RKO (cell line): ENCODE measurements at places on chromosomes 6 and 20.

DNA sequence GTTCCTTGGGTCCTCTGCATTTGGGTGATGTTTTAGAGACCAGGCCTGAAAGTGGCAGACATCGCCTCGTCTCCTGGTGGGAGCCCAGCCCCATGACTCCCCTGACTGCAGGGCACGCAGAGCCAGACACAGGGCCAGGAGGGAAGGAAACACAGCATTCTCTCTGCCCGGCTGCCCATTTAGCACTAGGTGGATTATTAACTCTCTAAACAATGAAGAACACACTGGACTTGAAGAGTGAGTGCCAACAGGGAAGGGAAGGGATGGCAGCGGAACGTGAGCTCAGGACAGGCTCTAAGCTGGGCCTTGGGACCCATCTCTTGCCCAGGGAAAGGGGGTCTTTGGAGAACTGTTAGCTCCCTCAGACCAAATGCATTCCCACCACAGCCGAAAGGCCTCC, 80.4 kb downstream of the TBXT start:
- DNase-seq, result no peak

GRCh38 chr6:47153404-47153755, 111.2 kb upstream of the ADGRF1 start:
- DNase-seq, result no peak

GRCh38 chr6:138052783-138053182, 54.4 kb downstream of the PERP start:
- DNase-seq, result no peak

- no peak for DNase-seq
Measured at GRCh38 chr6:157510323-157511188, 129.6 kb downstream of the ZDHHC14 start.

DNA sequence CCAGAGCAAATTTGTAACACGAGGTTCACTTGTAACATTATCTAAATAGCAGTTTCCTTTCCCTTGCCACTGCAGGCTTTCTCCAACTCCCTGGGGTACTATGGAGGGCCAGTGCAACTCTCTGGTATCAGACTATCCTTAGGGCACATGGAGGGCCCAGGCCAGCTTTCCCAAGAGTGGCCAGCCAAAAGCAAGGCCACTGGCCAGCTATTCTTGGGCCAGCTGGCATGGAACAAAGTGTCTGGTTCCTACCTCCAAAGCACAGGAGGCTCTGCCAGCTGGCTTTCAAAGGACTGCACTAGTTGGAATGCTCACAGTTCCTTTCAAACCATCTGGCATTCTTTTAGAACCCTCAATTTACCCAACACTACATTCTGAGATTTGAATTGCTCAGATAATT, 8.7 kb downstream of the RNF24 start:
- DNase-seq, result no peak

DNA sequence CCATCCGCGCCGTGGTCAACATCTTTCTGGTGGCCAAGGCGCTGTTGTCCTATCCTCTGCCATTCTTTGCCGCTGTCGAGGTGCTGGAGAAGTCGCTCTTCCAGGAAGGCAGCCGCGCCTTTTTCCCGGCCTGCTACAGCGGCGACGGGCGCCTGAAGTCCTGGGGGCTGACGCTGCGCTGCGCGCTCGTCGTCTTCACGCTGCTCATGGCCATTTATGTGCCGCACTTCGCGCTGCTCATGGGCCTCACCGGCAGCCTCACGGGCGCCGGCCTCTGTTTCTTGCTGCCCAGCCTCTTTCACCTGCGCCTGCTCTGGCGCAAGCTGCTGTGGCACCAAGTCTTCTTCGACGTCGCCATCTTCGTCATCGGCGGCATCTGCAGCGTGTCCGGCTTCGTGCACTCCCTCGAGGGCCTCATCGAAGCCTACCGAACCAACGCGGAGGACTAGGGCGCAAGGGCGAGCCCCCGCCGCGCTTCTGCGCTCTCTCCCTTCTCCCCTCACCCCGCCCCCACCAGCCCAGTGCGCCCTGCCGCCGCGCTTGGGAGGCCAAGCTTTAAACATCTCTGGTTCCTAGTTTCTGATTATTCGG, 4.0 kb downstream of the SLC32A1 start:
- no peak for DNase-seq

DNA sequence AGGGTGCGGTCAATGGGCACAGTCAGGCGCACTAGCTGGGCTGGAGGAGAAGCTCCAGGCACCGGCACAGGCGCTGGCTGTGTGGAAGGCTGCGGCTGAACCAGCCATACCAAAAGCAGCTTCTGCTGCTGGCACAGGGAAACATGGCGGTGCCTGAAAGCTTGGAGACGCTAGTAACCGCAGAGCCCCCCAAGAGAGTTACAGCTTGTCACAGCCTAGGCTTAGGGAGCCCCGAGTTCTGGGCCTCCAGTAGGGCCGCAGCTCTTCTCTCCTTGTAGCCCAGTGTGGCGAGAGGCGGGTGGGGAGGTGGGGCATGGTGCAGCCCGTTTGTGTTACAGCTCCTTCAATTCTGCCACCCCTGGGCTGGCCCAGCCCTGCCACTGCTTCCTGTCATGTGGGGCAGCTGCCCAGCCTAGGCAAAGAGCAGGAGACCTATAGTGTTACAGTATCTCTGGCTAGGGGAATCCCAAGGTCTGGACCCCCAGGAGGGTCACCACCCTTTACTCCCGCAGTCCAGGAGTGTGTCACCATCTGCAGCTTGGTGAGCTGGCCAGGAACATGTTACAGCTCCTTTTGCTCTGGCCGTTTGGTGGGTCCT, 58.6 kb upstream of the MANEA start:
- DNase-seq, result no peak

GRCh38 chr20:32823078-32823477, 3.3 kb downstream of the MAPRE1 start:
- peak; percentile 71 for DNase-seq

DNA sequence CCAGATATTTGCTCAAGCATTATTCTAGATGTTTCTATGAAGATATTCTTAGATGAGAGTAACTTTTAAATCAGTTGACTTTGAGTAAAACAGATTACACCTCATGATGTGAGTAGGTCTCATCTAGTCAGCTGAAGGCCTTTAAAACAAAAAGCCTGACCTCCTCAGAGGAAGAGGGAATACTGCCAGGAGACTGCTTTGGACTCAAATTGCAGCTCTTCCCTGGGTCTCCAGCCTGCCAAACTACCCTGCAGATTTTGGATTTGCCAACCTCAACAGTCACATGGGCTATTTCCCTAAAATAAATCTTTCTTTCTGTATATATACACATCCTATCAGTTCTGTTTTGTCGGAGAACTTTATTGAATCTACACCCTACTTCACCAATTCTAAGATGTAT, 182.5 kb upstream of the TENT5A start:
- no peak for DNase-seq

- DNase-seq, result no peak
Measured at GRCh38 chr20:50844430-50845100, 49.7 kb downstream of the BCAS4 start.

DNA sequence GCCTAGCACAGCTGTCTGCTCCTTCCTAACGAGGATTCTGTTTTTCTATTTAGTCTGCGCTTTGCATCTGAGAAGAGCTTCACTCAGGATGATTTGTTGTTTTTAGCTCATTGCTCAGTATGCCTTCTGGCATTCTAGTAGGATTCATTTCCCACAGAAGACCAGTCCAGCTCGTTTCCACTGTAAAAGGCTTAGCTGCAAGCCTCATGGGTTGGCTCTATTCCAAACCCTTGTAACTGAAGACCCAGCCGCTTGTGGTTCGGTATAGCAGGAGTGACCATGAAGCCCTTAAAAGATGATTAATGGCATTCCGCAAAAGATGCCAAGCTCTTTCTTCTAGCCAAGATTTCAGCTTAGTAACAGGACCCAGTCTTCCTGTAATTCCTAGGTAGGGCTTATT, 7.2 kb downstream of the ADGRF1 start:
- DNase-seq, result no peak

- no peak for DNase-seq
Measured at GRCh38 chr20:50715694-50716093, 15.7 kb upstream of the PARD6B start.

GRCh38 chr20:34539756-34540155, 18.8 kb upstream of the MAP1LC3A start:
- no peak for DNase-seq

GRCh38 chr20:63778034-63778752, 38.6 kb downstream of the SLC2A4RG start:
- DNase-seq, result peak; percentile 51

GRCh38 chr6:56440551-56440981, 193.2 kb upstream of the COL21A1 start:
- DNase-seq, result no peak

DNA sequence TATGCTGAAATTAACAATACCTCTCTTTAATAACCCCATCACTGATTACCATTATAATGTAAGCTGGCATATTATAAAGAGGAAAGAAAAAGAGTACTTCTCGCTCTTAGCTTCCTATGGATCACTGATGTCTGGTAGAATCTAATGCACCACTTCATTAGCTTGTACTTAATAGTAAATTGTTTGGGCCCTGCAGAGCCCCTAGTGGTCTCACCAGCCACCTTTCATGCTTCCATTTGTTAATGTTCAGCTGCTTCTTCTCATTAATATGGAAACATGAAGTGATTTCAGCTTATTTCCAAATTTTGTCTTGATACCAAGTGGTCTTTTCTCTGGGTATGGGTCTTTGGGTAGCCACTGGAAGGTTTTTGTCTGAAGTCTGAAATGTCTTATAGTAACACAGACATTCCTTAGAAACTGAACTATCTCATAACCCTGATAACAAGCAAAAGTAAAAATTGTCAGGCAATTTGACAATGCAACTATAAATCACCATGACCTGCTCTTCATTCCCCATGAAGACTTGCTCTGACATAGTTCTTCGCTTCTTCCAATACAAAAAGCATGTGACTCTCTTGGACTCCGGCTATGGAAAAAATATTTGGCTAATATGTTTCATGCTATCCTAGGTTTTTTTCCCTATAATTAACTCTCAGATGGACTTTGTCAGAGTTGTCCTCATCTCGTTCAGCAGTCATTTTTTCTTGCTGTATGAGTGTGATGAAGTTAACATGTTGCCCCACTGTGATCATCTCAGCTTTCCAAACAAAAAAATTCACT, 395.8 kb upstream of the MARCKS start:
- no peak for DNase-seq

DNA sequence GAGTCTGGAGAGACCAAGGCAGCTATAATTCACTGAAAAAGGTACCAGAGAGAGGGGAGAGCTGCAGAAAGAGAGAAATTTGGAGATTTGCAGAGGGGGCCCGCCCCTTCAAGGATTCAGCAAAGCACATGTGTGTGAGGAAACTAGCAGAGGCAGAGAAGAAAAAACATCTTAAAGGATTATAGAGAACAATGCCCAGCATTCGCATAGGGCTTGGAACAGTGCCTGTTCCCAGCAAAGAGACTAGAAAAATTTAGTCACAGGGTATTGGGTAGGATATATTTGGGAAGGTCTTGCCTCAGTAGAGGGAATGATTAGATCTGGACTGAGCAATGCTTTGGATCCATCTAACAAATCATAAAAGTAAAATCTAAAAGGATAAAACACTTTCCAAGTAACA, 44.0 kb downstream of the SRPK1 start:
- DNase-seq, result no peak

DNA sequence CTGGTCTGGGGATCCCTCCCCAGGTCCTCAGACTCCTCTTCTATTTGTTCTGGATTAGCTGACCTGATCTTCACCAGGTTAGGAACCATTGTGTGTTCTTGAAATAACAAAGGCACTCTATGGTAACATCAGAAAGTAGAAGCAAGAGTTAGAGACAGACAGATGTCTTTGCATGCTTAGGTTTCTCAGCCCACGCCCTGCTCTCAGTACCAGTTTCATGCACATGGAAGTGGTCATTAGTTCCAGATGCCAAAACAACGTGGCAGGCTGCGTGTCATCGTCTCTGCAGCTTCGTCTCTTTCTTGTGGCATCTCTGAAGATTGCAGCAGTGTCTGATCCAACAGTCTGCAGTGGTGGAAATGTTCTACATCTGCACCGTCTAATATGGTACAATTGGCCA, 89.4 kb downstream of the PACRG start:
- DNase-seq, result no peak

- DNase-seq, result no peak
Measured at GRCh38 chr6:26224940-26225847, 138.0 kb downstream of the HFE start.

GRCh38 chr6:166598441-166599138, 12.1 kb upstream of the RAMACL start:
- DNase-seq, result peak; percentile 2

GRCh38 chr6:138000941-138001340, 106.3 kb downstream of the PERP start:
- no peak for DNase-seq

DNA sequence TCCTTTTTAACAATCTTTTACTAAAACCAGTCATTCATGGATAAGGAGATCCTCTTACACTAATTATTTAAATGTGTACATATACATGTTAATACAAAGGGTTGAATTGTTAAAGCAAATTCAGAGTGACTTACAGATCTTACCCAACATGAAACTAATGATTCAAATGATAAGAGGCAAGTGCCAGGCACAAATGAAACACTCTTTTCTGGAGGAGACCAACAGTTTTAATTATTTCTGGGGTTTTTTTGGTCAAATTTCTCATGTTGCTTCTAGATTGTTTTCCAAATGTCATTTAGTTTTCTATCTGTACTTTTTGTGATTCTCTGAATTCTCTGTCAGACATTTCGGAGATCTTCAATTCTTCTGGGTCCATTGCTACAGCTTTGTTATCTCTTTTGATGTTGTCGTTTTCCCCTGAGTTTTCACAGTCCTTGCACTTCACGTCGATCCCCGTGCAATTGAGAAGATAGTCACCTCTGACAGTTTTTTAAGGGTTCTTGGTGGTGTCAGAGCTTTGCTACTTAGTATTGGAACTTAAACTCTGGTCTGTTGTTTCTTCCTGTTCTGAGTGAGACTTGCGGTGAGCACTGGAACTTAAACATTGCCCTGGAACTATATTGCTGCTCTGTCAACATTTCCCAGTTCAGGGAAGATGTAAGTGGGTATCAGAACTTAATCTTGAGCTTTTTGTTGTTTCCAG, 23.2 kb downstream of the MAS1 start:
- DNase-seq, result no peak

GRCh38 chr20:6007529-6008103, 46.2 kb downstream of the LRRN4 start:
- DNase-seq, result peak; percentile 30

- DNase-seq, result peak; percentile 58
Measured at GRCh38 chr6:119308048-119308570, 41.5 kb downstream of the MAN1A1 start.

DNA sequence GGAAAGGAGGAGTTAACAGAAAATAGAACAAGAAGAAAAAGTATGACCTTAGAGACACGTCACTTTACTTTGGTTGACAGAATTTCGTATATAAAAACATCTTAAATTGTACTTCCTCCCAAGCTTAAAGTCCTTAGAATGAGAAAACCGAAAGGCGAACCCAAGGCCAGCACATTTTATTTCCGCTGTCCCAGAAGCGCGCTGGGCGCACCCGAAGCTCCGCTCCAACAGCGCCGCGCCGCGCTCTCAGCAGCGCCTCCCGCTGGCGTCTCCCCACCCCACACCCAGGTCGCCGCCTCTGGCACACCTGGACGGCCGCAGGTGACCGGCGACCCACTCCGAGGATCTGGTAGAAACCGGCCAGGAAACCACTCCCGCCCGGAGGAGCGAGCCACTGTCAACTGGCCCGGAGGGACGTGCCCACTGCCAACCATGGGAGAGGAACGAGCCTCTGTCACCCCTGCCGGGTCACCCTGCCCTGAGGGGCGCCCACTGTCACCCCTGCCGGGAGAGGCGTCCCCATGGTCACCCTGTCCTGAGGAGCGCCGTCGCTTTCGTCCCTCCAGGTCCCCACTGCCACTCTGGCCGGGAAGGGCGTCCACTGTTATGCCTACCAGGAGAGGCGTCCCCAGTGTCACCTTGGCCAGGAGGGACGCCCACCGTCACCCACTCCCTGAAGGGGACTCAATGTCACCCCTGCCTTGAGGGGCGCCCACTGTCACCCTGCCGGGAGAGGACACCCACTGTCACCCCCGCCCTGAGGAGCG, 824 bp downstream of the MPC1 start:
- peak; percentile 80 for DNase-seq
